HFF-Myc (cell line): ENCODE measurements at places on chromosomes 1 and 21.
A peak's percentile ranks its signal among the peaks of the same experiment; 100 is the strongest.

- DNase-seq: no peak
Measured at GRCh38 chr1:42691157-42691498, 8.9 kb downstream of the YBX1 start.

DNA sequence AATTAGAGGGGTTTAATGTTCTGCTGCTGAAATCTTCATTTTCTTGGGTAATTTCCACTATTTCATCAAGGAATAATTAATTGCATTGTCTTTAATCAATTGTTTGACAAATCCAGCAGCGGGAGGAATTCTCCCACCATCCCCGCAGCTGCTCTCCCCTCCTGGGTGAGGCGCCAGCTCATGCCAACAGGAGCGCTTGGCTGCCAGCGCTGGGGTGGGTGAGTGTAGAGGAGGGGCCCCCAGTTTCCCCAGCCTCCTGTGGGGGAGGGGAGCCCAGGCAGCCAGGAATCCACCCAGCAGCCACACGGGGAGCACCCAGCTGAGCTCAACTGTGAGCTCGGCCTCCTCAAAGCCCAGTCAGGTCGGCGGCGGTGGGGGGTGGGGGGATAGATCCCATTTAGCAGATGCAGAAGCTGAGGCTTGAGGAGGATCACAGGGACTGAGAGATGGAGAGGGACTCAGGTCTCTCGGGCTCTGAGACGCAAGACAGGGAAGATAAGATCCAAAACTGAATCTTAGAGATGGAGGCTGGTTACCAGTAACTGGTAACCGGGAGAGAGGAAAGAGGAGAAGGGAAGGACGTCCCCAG is 46.5 kb downstream of the FOXO6 start:
- no peak for DNase-seq

DNA sequence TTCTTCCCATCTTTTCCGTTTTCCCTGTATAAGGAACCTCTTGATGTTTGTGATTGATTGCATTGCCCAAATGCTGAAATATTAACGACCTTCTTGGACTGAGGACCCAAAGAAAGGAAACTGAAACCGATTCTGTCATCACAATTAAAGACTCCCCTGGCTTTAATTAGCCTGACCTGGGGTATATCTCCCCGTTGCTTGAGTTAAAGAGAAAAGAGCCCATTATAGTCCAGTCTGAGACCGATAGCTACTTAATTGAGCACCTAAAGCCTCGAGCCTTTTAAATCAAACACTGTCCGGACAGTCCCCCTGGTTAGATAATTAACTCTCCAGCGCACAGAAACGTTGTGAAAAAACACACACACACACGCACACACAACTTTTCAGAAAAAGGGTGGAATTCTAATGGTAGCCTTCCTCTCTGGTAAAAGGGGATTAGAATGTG is 8.0 kb downstream of the LMO4 start:
- no peak for DNase-seq

- DNase-seq: no peak
Measured at GRCh38 chr1:41382480-41383090, 21.4 kb downstream of the FOXO6 start.

- no peak for DNase-seq
Measured at GRCh38 chr1:67368046-67368514, 60.4 kb downstream of the IL12RB2 start.

DNA sequence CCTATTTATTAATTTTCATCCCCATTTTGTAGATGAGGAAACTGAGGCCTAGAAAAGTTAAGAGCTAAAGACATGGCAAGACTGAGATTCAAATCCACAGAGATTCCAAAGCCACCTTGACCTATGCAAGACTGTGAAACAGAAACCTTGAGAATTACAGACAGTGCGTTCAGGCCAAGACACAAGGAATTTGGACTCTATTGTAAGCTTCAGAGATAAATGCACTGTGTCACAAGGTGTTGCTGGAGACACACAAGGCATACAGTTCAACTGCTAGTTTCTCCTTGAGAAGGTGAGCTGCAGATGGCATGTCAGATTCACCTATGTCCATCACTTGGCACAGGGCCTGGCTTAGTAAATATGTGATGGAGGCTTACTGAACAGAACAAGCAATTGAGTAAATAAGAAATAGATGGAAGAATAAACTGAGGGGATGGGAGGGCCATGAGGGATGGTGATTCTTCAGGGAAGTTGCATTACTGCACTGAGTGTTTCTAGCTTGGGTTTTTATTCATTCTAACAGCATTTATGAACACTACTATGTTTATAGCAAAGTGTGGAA is 215.0 kb downstream of the DAB1 start:
- DNase-seq: no peak

DNA sequence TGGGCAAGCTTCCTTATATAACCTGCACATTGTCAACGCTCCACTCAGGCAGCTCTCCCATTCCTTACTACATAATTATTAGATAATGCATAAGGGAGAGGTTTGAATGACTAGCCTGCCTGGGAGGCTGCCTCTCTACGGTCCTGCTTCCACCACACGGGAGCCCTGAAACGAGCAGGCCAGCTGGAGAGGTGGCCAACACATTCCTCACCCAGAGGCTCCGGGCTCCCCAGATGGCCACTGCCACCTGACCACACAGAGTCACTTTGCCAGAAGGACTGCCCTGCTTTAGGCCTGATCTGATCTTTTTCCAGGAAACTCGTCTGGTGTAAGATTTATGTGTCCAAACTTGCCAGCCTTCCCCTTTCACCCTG is 27.9 kb downstream of the HIVEP3 start:
- DNase-seq: no peak

DNA sequence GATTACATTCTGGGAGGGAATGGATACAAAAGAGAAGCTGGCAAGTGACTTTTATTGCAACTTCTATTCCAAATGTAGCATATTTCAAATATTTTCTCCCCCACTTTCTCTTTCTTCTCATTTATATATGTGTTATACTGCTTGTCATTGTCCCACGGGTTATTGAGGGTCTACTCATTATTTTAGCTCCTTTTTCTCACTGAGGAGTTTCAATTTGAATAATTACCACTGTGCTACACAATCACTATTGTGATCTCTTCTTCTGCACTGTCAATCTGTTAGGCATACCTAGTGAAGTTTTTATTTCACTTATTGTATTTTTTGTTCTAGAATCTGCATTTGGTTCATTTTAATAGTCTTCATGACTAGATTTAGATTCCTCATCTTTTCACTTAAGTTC is 339.7 kb downstream of the PTPRC start:
- DNase-seq: no peak

GRCh38 chr1:113302636-113303035 is 87.7 kb upstream of the MAGI3 start:
- DNase-seq: no peak

DNA sequence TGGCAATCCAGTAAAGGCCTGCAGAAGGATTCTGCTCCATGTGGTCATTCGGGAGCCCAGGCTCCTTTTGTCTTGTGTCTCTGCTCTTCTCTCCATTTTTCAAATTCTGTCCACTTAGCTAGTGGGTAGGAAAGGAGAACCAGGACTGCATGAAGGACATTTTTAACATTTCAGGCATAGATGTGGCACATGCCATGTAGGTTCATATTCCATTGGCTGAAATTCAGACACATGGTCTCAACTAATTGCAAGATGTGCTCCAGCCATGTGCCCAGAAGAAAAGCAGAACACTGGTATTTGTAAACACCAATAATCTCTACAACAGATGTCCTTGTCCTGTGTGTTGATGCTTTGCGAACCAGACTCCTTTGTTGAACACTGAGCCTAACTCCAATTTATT is 85.2 kb upstream of the WLS start:
- DNase-seq: no peak

GRCh38 chr1:94098585-94099111 is 22.3 kb downstream of the ABCA4 start:
- no peak for DNase-seq

DNA sequence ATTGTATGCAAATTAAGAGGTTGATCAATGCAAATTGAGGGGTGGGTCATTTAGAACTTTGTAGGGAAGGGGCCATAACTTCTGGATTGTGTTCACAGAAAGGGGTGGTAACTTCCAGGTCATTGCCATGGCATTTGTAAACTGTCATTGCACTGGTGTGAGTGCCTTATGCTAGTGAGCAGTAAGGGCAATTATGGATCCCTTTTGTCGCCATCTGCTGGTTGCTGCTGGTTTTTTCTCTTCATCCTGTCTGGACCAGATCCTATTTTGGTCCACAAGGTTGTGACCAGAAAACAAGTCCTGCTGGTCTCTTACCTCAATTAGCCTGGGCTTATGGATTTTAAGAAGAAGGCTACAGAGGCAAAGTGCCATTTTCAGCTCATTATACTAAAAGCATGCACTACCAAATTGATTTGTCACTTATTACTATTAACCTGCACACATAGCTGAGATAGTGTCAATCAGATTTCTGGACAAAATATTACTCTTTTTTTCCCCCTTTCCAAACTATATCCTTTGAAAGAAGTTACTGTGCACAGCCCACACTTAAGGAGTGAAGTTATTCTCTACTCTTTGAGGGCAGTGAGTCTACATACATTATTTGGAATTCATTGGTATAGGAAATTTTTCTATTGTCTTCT is 196.2 kb downstream of the ZC3H11B start:
- DNase-seq: peak; percentile 44

GRCh38 chr1:244836584-244836983 is 1.1 kb downstream of the COX20 start:
- DNase-seq: no peak

DNA sequence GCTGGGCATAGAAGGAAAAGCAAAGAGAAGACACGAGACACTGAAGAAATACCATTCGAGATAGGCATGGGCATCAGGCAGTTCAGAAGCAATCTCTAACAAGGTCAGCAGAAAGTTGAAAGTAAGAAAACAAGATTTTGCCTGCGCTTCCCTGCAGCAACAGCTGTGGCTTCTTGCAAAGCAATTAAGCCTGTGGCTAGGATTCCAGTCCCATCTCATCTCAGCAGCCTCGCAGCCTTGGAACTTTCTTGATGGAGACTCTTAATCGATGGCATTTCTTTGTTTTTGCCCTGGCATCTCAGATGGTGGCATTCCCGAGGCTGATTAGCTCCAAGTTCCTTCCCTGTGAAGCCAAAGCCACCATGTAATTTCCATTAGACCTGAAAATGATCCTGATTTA is 64.6 kb upstream of the SPAG17 start:
- DNase-seq: no peak

DNA sequence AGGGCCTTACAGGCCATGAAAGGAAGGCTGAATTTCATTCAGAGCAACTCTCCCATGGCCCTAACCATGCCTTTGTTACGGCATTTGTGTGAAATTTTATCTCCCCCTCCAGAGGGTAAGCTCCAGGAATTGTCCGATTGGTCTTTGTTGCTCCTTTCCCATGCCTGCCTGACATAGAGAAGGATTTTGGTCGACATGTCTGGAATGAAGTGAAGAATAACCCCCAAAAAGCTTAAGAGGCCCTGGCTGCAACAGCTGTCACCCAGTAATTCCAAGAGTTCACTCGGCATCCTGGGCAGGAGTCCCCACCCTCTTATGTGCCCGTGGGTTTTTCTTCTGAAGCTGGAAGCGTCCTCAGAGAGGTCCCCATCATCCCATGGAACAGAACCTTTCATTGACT is 20.6 kb downstream of the CDA start:
- DNase-seq: no peak

- DNase-seq: peak; percentile 99
Measured at GRCh38 chr1:27111626-27112573, 43.0 kb downstream of the SLC9A1 start.

- no peak for DNase-seq
Measured at GRCh38 chr1:59126366-59126765, 170.5 kb upstream of the FGGY start.

- no peak for DNase-seq
Measured at GRCh38 chr1:69649383-69649990, 81.8 kb downstream of the LRRC7 start.

DNA sequence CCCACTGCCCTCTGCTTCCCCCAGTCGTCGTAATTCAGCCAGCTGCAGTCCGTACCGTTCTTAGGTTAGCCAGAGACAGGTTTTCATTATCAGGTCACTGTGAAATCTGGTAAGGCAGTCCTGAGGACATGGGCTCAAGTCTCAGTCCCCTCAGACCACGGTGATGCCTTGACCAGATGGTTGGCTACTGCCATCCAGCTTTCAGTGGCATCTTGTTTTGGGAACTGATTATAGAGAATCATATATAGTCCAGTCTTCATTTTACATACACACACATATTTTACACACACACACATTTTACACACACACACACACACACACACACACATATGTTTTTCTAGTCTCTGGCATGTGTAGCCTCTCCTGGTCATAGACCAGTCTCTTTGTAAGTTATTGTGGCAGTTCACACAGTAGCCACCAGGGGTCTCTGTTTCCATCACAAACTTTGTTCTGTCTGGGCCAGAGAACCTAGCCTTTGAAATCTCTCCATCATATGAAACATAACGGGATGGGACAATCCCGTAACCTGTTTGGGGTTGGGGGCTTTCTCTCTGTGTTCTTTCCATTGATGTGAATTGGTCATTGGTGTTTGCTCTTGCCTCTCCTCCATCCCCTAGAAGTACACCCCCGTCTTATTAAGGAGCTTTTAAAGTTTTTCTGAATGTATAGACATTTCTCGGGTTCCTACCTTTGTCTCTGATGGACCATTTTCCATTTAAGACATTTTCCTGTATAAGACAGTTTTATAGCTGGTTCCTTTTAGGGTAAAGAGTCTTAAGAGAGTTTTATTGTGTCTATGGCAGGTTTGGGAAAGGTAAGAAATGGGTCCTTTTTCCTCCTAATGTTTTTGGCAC is 8.4 kb upstream of the IKBKE start:
- no peak for DNase-seq

GRCh38 chr1:162070825-162071224 is 1.3 kb downstream of the NOS1AP start:
- no peak for DNase-seq
